Breast epithelium (tissue), 4 donors: ENCODE measurements at places on chromosomes 7 and 10. TPM values are rescaled to one million over a fixed set of nuclear protein-coding genes. Genes with fewer than 3 reads are reported as not detected.
A peak's percentile ranks its signal among the peaks of the same experiment; 100 is the strongest.

- no peak for DNase-seq
Observed at GRCh38 chr10:91589015-91589657, 43.7 kb downstream of the PPP1R3C start.

DNA sequence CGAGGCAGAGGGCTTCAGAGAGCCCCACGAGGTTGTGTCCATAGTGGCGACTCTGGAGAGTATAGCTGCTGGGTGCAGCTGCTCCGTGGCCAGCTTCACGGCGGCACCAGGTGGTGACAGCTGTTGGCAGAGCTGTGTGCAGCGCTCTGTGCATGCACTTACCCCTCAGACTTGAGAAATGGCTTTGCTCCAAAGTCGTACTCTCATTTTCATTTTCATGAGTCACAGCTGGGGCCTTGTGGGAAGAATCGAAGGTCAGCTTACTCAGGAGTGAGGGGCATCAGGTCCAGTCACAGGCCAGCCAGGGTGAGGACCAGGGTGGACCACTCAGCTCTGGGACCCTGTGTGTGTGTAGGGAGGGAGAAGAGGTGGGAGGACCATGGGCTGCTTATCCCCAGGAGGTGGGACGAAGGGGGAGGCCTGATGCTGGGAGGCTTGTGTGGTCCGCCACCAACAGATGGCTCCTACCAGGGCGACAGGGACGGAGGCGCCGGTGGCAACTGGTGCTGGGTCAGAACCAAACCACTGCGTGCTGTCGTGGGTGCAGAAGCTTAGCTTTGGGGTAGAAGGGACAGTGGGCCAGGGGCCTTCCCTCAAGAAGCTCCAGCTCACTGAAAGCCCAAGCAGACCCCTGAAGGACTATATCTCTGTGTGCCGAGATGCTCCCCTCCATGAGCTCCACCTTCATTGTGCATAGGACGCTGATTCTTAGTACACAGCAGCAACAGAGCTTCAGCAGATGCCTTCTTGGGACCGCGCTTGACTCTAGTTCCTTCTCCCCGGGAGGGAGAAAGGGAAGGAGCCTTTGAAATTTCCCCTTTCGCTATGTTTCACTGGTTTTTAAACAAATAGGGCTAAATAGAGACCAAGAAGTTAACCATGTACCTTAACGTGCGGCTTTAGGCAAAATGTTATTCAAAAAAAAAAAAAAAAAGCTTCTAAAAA, 225.0 kb downstream of the CELF2 start:
- DNase-seq = no peak

The RELN gene
- total RNA-seq = 4.5 TPM

DNA sequence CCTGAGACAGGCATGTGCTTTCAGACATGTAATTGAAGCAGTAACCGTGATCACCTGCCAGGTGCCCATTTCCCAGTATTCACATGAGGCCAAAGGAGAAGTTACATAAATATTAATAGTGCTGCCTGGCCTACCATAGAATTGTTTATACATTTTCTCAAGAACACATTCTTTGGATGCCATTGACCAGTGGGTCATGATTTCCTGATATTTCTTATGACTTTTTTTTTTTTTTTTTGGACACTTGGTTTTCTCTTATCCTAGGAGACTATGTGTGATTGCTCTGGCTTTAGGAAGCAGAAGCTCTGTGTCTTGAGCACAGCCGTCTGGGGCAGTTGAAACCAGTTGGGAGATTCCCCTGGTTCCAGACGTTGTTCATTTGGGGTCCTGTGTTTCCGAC, 143.9 kb upstream of the NPS start:
- DNase-seq = no peak

The POLR2J2 gene
- 2.7 TPM for total RNA-seq

GRCh38 chr7:100629117-100629716, 12.1 kb downstream of the TFR2 start:
- DNase-seq = no peak

GRCh38 chr10:1461016-1461415, 276.3 kb downstream of the ADARB2 start:
- no peak for DNase-seq

The FAM107B gene
- total RNA-seq = 56.1 TPM

GRCh38 chr10:89888321-89889070, 187.1 kb downstream of the KIF20B start:
- no peak for DNase-seq

GRCh38 chr10:93293999-93294398, 188.1 kb downstream of the MYOF start:
- DNase-seq = no peak

GRCh38 chr7:90584378-90584777, 11.7 kb upstream of the CDK14 start:
- DNase-seq = no peak

GRCh38 chr10:131576341-131577177, 265.0 kb upstream of the TCERG1L start:
- peak; percentile 38 for DNase-seq
